Activated CD4-positive, CD25-positive, alpha-beta regulatory T cell treated with anti-CD3 and anti-CD28 coated beads, Interleukin-2, amount 50 U/mL, for 24 hours (primary cell): ENCODE measurements at places on chromosomes 16 and 17.

- ATAC-seq: no peak
Measured at GRCh38 chr16:27363797-27364196, 38.2 kb upstream of the IL21R start.

DNA sequence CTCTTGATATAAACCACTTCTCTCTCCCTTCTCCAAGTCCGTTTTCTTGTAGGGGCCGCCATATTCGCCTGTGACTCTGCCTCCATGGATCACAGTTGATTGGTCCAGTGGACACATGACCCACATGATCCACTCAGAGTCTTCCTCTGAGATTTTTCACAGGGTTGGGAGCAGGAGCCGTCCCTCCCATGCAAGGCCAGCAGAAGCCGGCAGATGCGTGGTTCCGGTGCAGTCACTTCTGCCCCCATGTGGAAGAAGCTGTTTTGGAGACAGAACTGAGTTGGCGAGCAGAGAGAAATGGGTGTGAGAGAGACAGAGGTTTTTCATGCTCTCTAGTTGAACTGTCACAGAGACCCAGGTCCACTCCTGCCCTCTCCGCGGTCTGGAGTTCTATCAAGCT, 83.3 kb downstream of the C16orf95 start:
- ATAC-seq: no peak

DNA sequence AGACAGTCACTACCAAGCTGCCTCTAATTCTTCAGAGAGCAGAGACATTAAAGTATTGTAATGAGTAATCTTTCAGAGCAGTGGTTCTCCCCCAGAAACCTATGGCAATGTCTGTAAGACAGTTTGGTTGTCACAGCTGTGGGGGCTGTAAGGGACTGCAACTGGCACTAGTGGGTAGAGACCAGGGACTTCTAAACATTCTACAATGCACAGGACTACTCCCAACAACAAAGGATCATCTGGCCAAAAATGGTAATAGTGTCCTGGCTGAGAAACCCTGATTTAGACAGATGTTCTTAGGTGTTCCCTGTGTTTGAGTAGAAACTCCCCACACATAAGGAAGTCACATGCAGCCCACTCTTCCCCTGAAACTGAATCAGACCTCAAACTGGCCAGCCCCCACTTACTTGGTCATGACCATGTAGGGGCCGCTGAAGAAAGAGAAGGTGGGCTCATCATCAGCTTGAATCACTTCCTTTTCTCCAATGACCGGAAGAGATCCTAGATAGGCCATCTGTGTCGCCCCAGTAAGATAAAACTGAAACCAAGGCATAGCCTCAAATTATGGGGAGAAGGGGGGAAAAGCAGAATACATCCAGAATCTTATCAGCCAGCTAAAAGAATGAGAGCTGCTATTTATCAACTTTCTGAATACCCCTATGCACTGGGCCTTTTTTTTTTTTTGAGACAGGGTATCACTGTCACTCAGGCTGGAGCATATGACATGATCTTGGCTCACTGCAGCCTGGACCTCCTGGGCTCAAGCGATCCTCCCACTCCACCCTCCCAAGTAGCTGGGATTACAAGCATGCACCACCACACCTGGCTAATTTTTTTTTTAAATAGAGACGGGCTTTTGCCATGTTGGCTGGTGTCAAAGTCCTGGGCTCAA, 75.8 kb downstream of the TEX14 start:
- ATAC-seq: peak; percentile 50

DNA sequence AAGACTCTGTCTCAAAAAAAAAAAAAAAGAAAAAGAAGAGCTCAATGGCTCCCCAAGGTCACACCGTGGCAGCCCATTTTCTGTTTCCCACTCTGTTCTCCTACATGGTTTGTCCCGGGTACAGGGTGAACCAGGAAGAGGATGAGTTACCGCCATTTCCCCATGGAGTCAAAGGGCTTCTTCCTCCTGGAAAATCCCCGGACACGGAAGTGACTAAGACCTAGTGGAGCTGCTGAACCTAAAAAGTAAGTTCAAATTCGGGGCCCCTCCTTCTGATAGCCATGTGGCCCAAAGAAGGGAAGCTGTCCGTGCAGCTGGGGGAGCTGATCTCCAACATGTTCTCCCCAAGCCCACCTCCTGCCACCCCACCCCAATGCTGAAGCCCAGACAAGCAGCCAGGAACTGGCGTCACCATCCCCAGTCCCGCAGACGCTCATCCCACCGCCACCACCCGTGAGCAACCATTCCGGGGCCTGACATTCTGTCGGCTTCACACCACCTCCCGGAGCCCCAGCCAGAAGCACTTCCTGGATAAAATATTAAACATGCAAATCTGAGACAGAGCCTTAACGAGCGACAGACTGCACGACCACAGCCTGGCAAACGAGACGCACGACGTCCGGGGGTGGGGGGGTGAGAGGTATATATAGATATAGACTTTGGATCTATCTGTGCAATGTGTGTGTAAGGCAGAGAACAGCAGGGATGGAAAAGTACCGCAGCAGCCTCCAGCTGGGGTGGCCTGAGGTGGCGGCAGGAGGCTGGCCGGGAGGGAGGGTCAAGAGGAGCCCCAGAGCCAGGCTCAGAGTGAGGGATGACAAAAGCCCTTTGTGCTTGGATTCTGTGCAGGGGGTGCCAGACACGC, 17.6 kb downstream of the EPOP start:
- ATAC-seq: no peak

- peak; percentile 91 for ATAC-seq
Measured at GRCh38 chr17:42609182-42609813, at the start of the genes RETREG3 and TUBG1. RETREG3 (minus strand) TSS chr17:42609374; CDS start chr17:42609324, 50 bp downstream. TUBG1 (plus strand) TSS chr17:42609683; CDS start chr17:42609738, 55 bp downstream.

- no peak for ATAC-seq
Measured at GRCh38 chr17:9409878-9410277, 165.7 kb downstream of the STX8 start.

DNA sequence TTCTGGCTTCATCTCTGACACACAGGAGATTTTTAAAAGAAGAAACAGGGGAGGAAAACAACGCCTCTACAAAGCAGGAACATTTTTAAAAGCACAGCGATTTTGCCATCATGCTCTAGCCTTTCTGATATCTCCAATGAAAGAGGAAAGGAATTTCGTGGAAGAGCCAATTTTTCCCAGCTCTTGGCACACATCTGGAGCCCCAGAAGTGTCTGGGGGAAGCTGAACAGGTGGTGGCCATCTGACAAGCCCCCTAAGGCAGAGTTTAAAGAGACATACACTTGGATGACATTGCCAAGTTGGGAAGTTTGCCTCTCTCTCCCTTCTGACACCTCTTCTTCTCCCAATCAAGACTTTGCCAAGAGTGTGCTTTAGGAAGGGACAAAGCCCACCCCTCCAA, 82.1 kb downstream of the CCT6B start:
- ATAC-seq: no peak

GRCh38 chr17:82361885-82362633, 3.0 kb downstream of the TEX19 start:
- ATAC-seq: no peak
